Posterior cingulate gyrus (tissue), 11 donors: ENCODE measurements at places on chromosomes 7 and 10.

DNA sequence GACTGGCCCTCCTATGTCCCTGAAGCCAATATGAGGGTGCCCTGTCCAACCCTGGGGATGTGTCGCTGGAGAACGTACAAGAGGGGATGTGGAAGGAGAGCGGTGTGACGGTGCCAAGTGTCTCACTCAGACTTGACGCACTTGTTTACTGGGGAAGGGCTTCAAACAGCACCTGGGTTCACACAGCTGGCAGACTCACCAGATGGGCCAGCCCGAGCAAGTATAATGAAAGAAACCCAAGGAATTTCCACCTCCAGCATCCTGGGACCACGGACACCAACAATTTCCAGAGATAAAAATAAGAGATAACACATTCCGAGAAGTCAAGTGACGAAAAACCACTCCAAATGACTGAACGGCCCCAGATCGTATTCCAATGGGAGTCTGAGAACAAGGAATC, 5.3 kb downstream of the ATP5MF start:
- DNase-seq, result no peak

DNA sequence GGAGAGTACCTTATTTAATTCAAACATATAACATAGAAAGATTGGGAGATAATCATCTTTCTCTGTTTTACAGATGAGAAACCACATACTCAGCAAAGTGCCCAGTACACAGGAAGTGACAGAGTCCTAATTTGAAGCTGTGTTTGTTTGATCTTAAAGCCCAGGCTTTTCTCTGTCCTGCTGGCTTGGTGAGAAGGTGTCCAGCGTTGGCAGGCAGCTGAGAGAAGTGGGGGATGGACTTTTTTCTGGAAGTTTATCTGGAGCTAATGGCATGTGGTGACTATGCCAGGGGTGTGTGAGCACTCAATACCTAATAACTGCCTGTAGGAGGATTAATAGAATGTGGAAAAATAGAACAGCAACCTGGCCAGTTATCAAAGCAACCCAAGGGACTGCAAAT, 60.8 kb downstream of the NPSR1 start:
- DNase-seq, result no peak

- no peak for DNase-seq
These were observed 43.3 kb downstream of the ZMIZ1 start for GRCh38 chr10:79111846-79112614.

GRCh38 chr7:107684947-107685463, 24.4 kb downstream of the SLC26A4 start:
- no peak for DNase-seq

GRCh38 chr7:105399043-105399725, 10.5 kb upstream of the SRPK2 start:
- DNase-seq, result no peak

DNA sequence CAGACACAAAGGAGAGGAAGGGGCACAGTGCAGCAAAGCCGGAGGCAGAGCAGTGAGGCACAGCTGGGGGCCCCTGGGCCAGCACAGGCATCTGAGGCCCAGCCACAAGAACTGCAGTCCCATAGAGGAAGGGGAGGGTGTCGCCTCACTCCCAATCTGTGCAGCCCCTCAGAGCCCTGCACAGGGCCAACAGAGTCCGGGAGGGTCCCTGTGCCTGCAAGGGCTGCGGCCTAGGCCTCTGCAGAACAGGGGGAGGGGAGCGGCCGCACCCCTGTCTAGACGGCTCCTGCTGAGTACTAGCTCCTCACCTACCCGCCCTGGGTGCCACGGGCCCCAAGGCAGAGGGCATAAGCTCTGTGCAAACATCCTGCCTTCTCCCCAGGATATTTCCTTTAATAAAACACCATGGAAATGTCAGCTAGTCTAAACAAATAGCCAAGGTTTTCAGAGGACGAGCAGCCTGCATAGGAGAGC, 32.4 kb upstream of the RET start:
- DNase-seq, result peak; percentile 3
